Right ventricle myocardium inferior (tissue), 1 donor: ENCODE measurements at places on chromosomes 7 and 10. TPM values are rescaled to one million over a fixed set of nuclear protein-coding genes. Genes with fewer than 3 reads are reported as not detected.

GRCh38 chr10:42926843-42927242, 144.2 kb downstream of the BMS1 start:
- DNase-seq = no peak

Gene KIAA1217
- total RNA-seq = 45.0 TPM

DNA sequence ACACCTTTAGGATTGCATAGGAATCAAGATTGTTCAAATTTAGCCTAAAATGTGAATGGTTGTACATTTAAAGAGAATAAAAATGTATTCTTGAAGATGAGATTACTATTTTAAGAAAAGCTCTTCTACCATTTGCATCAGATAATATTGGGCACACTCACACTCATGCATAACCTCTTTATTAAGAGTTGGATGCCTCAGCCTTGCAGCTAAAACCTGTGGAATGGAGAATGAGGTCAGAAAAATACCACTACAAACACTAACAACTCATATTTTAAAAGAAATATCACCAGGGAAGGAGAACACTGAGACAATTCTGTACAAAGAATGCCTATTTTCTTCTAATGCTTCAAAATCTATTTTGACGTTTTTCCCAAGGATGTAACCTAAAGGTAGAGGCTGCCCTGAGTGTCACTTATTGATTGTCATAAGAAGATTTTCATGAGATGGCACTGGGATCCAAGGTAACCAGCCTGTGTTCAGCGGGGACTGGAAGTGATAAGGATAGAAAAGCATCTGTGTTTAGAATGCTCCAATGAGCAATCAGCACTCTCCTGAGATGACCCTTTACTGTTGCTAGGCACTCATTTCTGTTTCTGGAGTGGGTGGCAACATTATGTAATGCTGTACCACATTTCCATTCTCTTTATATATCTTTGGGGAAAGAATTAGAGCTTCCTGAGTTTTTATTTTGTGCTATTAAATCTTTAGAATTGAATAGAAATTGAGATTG, 26.6 kb downstream of the REEP3 start:
- no peak for DNase-seq

Gene OR2A7
- 0.22 TPM for total RNA-seq

Gene RHOBTB1
- 12.1 TPM for total RNA-seq

GRCh38 chr10:81428456-81429134, 446.4 kb upstream of the NRG3 start:
- DNase-seq = no peak

Gene CTTNBP2
- 1.5 TPM for total RNA-seq

DNA sequence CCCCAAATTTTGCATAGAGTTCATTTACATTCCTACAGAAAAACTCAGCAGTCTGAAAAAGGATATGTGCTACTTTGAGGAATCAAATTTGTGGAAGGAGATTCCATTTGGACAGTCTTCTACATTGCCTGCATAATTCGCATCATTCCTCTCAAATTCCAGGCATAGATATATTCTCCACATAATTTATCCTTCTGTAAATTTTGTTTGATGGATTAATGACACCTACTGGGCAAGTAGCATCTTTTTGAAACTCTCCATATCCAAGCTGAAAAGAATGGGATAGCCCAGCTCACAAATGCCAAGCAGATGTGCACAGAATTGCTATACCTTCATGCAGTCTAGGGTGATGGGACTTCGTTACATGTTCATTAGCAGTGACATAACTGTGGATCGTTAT, 515.3 kb downstream of the AUTS2 start:
- DNase-seq = no peak

GRCh38 chr10:129880191-129880870, 83.7 kb downstream of the EBF3 start:
- no peak for DNase-seq

- no peak for DNase-seq
Observed at GRCh38 chr10:49560526-49560925, 21.6 kb upstream of the ERCC6 start.
